ENCODE measurements at places on chromosomes 6 and 20.

DNA sequence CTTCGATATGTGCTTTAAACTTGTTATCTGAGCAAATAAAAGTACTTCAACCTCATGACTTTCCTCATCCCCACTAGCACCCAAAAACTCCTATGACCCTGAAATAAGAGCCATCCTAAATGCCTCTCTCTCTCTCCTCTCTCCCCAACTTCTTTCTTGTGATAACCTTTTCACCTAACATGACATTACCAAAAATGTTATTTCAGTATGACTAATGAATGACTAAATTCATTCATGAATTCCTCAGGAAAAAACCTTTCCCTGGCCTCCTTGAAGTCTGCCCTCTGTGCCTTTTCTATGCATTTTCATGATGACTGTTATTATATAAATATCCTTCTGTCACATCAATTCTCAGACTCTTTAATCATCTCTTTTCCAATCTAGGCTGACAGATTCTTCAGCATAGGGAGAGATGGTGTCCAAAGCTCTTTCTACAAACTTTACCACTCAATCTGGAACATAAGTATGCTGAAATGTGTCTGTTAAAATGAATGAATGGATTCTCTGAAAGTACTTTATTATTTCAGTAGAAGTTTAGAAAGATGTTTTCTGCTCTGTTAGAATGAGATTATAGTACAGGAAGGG lies 114.3 kb upstream of the GGTLC1 start:
- no peak for DNase-seq

GRCh38 chr20:46022411-46023147 lies 6.4 kb upstream of the SLC12A5 start:
- no peak for DNase-seq

DNA sequence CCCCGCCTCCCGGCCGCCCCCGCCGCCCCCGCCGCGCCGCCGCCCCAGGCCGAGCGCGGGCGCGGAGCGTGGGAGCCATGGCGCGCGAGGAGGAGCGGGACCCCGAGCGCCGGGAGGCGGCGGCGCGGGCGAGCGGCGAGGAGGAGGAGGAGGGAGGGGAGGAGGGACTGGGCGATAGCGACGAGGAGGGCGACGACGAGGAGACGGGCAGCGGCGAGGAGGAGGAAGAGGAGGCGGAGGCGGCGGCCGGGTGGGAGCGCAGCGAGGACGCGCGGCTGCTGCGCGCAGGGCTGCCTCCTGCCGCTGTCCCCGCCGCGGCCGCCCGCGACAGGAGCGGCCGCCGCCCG lies at the start of gene SLC24A3:
Gene SLC24A3, plus strand, starts transcription at position 174 of the 347 bp plus-strand sequence.
- peak; percentile 38 for DNase-seq

GRCh38 chr6:152296648-152297376 lies 340.4 kb downstream of the SYNE1 start:
- DNase-seq, result no peak

GRCh38 chr6:7859591-7859990 lies 51.0 kb downstream of the TXNDC5 start:
- DNase-seq, result no peak

- no peak for DNase-seq
Observed at GRCh38 chr6:31272436-31272835, 544 bp upstream of the HLA-C start.

- no peak for DNase-seq
Observed at GRCh38 chr6:87705070-87705691, 3.1 kb upstream of the AKIRIN2 start.

GRCh38 chr6:119348748-119349360 lies 707 bp downstream of the MAN1A1 start:
- DNase-seq, result peak; percentile 74

DNA sequence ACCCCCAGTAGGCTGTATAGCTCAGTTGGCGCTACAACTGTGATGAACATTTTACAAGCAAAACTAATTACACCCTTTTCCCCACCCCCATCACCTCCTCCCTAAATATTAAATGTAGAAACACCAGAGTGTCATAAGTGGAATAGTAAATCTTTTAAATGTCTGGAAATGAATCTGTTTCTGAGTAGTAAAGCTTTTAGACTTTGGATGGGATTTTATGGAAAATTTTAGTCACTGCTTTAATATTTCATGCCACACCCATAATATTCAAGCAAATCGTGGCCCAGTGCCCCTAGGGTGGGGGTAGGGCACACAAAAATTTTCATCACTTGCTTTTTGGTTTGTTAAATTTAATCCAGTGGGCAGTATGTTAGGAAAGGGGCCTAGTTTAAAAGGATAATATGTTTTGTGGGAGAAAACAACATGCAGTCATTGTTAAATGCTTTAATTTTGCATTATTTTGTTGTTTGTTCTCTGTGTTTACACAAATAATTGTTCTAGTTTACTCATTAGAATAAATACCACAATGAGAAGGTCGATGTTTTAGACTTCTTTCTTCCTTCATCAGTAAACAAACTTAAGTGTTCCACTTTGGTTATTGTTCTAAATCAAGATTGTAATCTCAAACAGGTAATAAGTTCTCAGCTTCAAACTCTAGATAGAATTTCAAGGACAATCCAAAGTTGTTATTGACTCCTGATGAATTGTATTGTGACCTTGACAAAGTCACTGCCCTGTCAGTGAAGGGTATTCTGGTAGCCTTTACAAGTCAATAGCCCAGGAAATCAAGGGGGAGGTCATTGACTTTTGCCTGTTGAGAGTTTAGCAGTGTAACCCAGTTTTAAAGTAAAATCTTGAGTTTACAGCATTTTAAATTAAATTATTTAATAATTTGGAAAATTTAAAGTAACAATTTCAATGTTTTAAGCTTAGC lies 79.2 kb downstream of the CBFA2T2 start:
- DNase-seq, result peak; percentile 59

DNA sequence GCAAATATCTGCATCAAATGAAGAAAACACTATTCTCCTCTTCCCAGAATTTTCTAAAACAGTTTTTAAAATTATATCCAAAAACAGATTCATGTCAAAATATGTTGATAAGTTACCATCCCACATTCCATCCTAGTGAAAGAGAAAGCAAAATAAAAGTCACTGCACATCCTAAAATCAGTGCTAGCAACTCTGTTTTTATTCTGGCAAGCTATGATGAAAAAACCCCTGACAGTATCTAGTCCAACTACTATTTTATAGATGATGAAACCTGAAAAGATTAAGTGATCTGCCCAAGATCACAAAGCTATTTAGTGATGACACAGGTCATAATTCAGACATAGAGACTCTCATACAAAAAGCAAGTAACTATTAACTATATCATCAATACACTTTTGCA lies 190.3 kb upstream of the SHLD1 start:
- no peak for DNase-seq

GRCh38 chr20:63241272-63241671 lies 5.6 kb downstream of the BIRC7 start:
- DNase-seq, result no peak

GRCh38 chr20:36155991-36156390 lies 1.5 kb downstream of the EPB41L1 start:
- DNase-seq, result no peak

DNA sequence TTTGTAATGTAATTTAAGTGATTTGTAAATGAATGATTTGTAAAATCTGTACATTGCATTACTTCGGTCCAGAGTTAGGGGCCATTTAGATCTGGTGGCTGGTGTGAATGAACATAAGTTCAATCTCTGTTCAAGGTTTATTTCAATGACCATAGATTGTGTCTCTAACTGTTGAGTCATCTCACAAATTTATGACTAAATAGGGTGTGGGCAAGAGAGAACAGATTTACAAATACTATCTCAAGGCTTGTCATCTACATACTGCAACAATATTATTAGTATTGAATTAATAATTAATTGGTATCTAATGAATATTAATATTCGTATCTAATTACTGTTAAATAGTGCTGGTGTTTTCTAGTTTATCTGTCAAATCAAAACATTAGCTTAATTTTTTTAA lies 115.3 kb upstream of the EDN1 start:
- DNase-seq, result no peak

DNA sequence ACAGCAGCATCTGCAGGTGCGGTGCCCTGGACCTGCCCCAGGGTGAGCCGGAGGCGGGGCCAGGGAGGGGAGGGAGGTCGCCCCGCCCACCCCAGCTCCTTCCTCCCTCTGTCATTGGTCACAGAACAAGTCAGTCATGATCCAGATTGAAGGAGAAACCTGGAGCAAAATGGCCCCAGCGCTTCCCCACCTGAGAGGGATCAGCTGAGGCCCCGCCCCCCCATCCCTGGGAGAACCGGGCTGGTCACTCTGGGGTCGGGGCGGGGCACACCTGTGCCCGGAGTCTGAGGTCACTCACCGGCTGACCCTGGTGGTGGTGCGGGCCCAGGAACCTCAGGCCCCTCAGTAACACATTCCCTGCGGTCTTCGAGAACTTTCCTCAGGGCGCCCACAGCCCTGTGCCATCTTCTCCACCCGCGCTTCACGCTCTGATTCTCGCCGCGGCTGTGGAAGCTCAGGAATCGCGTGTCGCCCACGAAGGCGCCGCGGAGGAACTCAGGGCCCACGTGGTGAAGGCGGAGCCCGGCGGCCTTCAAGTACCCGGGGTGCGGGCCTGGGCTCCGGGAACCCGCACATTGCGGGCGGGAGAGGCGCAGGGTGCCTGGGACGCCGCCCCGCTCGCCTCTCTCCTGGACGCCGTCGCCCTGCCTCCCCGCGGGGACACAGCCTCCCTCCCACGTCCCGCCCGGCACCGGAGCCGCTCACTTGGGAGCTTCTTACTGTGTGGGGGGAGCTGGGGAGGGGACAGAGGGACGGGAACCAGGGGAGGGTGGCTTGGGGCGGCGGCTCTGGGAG lies 36.4 kb upstream of the HLA-C start:
- no peak for DNase-seq

DNA sequence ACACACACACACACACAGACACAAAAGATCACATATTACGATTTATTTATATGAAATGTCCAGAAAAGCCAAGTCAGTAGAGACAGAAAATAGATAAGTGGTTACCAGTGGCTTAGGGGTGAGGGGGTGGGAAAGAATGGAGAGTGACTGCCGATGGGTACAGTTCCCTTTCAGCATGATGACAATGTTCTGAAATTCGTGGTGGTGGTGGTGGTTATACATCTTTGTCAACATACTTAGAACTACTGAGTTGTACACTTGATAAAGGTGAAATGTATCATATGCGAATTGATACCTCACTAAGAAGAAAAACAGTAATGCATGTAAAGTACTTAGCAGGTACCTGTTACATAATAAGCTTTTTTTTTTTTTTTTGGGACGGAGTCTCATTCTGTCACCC lies 124.3 kb downstream of the SCAF8 start:
- DNase-seq, result no peak

GRCh38 chr6:163354761-163355425 lies 59.6 kb upstream of the QKI start:
- DNase-seq, result peak; percentile 69

DNA sequence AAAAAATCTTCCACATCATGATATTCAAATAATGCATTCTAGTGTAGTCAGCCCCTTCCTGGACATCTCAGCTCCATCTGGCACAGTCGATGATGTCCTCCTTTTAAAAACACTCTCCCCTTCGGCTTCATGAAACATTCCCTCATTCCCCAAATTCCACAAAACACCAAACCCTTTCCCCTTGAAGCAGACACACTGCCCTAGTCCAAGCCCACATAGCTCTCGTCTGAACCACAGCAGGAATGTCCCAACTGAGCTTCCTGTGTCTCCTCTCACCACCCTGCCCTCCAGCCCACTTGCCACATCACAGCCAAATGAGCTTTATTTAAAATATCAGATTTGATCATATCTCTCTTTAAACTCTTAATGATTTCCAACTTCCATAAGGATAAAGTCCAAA lies 106.4 kb upstream of the CARMIL1 start:
- no peak for DNase-seq

DNA sequence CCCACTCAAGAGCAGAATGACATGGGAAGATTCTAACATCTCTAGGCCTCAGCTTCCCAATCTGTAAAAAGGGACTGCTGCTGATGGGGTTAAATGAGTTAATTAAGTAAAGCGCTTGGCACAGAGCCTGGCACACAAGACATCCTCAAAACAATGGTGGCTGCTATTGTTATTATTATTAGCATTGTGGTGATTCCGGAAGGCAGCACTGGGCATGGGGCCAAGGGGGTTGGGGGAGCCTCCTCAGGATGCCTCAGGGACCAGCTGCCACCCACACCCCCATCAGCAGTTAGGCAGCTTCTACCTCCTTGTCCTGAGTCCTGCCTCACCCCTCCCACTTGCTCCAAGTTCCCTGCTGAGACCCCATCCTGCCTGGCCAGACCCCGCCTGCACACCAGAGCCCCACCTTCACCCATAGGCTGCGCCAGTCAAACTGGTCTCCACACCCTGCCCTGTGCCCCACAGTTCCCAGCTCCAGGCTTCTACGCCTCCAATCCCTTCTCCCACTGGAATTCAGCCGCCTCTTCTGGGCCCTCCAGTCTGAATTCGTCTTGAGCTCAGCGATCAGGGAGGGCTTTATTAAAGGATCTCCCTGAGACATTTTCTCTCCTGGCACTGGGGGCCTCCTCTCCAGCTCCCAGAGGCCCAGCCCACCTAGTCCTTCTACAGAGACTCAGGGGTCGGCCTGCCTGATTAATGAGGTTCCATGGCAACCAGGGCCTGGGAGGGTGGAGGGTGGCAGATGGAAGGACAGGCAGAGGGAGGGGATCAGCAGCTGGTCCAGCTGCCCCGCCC lies 1.5 kb downstream of the E2F1 start:
- DNase-seq, result no peak

- DNase-seq, result no peak
Observed at GRCh38 chr20:22862671-22863230, 172.4 kb upstream of the SSTR4 start.

All from hindlimb muscle (tissue), 1 donor.